ENCODE measurements at places on chromosomes 5 and 9. TPM values are rescaled to one million over a fixed set of nuclear protein-coding genes. Genes with fewer than 3 reads are reported as not detected.

DNA sequence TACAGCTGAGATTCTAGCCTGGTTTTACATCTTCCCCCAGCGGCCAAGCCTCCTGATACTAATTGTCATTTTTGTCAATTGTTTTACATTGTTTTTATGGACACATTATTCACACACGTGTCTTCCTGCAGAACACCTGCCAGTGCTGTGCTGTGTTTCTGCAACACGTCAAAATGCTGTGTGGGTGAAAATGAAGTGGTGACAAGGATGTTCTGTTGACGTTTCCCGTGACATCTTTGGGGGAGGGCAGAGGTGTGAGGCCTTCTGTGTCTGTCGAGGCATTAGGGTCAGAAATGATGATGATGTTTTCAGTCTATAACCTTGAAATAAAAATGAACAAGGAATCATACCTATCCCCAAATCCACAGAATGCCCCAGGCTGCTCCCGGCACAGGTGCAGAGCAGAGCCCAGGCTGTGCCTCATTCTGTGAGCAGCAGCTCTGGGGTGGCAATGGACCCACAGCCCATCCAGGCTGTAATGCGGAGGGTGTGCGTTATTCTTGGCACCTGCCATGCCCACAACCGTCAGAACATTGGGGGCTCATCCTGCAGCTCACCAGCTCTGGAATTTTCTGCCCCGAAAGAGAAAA, 23.6 kb upstream of the CEP72 start:
- no peak overlapping the region for H3K27ac ChIP-seq
- no peak for DNase-seq
- H3K4me1 ChIP-seq, result no peaks in the 10 kb centered on the region
- no peaks in the 10 kb centered on the region for H3K36me3 ChIP-seq

DNA sequence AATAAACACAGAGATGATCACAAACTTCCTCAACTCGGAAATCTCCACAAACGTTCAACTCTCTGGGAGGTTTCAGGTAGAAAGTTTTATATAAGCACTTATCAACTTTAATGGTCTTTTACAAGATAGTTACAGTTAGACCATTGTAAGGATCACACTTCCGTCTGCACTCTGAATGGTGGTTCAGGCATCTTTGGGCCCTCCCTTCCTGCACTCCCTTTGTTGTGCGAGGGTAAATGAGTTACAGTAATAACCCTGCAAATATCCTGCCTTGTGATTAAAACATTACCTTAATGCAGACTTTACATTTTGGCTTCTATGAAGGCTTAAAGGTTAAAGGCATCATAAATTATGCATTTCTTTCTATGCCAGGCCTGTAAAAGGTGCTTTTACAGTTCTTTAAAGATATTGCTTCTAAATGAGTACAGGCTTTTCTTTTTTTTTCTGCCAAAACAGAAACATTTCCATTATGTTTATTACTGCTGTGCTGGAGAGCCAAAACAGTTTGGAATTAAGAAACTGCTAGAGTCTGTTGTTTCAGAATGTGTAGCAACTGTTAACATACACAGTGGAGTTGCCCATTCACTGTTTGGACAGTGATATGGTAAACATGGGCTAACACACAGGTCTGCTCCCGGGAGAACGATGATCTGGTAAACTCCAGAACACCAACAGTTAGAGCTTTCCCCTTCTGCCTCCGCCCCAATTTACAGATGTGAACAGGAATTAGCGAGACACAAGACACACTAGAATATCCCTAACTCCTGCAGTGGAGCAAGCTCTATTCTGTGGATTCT, 1.1 kb downstream of the PRUNE2 start:
- H3K27ac ChIP-seq, result no peak overlapping the region
- peaks cover 4% of the 10 kb centered on the region for H3K4me1 ChIP-seq
- no peaks in the 10 kb centered on the region for H3K36me3 ChIP-seq
- DNase-seq, result no peak
- no peak overlapping the region for H3K4me3 ChIP-seq

DNA sequence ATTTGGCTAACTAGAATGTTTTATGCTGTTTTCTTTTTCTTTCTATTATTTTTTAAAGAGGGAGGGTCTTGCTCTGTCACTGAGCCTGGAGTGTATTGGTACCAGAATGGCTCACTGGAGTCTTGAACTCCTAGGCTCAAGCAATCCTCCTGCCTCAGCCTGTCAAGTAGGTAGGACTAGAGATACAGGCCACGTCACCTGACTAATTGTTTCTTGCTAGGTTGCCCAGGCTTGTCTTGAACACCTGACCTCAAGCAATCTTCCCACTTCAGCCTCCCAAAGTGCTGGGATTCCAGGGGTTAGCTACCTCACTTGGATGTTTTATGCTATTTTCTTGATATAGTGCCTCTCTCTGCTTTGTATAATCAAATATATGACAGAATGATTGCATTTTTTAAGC, 166.2 kb downstream of the AOPEP start:
- H3K27me3 ChIP-seq, result no peaks in the 10 kb centered on the region
- no peak overlapping the region for H3K27ac ChIP-seq
- no peak for DNase-seq
- H3K4me3 ChIP-seq, result no peak overlapping the region
- peaks cover 15% of the 10 kb centered on the region for H3K36me3 ChIP-seq

- H3K4me1 ChIP-seq, result no peaks in the 10 kb centered on the region
- H3K36me3 ChIP-seq, result no peaks in the 10 kb centered on the region
- H3K27ac ChIP-seq, result no peak overlapping the region
- H3K4me3 ChIP-seq, result no peak overlapping the region
Measured at GRCh38 chr5:45262061-45262590, 434.1 kb downstream of the HCN1 start.

- DNase-seq, result no peak
- no peak overlapping the region for H3K27ac ChIP-seq
- H3K36me3 ChIP-seq, result peaks cover 4% of the 10 kb centered on the region
- peaks cover 15% of the 10 kb centered on the region for H3K4me1 ChIP-seq
- H3K27me3 ChIP-seq, result peaks cover 3% of the 10 kb centered on the region
Measured at GRCh38 chr9:114860187-114860586, 54.3 kb upstream of the TNFSF15 start.

DNA sequence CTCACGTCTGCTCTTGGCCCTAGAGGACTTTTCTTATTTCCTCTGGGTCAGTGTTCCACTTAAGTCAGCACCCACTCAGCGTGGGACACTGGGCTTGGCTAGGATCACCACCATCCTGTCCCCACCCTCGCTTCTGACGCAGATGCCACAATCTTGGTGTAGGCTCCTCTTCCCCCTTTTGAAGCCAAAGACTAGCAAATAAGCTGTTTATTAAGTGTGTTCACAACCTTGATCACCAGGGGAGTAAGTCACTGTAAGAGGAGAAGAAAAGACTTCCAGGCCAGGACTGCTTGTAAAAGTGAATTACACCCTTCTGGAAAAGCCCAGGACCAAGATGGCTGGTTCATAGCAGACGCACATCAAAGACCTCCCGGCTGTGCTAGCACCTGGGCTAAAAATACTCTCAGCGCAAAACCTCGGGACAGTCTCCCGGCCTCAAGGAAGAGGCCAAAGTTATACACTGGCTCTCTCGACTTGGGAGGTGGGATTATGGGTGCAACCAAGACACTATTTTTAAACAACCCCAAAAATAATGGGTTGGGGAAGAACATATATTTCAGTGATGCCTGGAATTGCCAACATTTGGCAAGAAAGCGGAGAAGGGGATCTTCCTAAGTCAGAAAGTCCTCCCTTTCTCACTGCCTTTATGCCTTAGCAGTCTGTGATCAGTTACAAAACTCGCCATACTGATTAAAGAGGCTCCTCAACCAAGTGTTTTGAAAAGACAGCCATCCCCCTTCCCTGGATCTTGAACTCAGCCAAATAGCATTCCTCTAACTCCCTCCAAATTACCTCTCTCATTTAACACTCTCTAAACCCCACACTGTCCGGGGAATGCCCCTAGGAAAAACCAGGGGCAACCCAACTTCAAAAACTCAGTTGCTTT, 69.4 kb downstream of the RAPGEF1 start:
- peaks cover 25% of the 10 kb centered on the region for H3K36me3 ChIP-seq
- H3K27ac ChIP-seq, result peak overlapping the region; percentile 96
- H3K4me3 ChIP-seq, result peak overlapping the region; percentile 24

DNA sequence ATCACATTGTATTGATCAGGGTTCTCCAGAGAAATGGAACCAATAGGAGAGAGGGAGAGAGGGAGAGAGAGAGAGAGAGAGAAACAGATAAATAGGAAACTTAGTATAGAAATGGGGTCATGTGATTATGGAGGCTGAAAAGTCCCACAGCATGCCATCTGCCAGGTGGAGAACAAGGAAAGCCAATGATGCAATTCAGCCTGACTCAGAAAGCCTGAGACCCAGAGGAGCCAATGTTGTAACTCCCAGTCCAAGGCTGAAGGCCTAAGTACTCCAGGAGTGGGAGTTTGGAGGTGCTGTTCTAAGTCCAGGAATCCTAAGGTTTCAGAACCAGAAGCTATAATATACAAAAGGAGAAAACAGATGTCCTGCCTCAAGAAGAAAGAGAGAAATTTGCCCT, 48.4 kb upstream of the ISOC1 start:
- no peak for DNase-seq
- no peaks in the 10 kb centered on the region for H3K4me1 ChIP-seq

GRCh38 chr5:20017021-20017420, 29.0 kb upstream of the CDH18 start:
- no peaks in the 10 kb centered on the region for H3K4me1 ChIP-seq
- no peak for DNase-seq
- H3K27ac ChIP-seq, result no peak overlapping the region
- H3K36me3 ChIP-seq, result no peaks in the 10 kb centered on the region

GRCh38 chr5:32843531-32843895, 132.4 kb downstream of the NPR3 start:
- no peak for DNase-seq
- H3K4me3 ChIP-seq, result no peak overlapping the region
- no peaks in the 10 kb centered on the region for H3K27me3 ChIP-seq
- no peak overlapping the region for H3K27ac ChIP-seq

- no peak overlapping the region for H3K27ac ChIP-seq
- no peak for DNase-seq
- H3K4me3 ChIP-seq, result peak overlapping the region; percentile 97
- no peaks in the 10 kb centered on the region for H3K27me3 ChIP-seq
Measured at GRCh38 chr5:36153726-36154125, 1.8 kb downstream of the SKP2 start.

DNA sequence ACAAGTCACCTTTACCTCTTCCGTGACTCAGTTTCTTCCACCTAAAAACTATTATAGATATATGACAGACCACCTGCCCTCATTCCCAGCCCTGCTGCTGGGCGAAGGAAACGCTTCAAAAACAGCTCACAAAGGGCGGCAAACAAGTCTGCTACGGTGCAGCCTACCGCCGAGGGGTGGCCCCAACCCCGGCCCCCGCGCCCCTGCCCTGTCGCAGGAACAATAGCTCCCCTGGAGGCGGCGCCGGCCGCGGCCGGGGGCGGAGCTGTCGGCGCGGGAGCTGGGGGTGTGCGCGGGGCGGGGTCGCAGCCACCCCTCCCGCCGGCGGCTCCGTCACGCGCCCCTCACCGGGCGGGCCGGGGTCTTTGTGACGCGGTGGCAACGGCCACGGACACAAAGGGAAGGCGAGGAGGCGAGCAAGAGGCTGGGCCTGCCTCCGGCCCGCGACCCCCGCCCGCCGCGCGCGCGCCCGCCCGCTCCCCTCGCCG, at the start of gene TMEFF1:
Gene TMEFF1, plus strand, starts transcription at position 362 of the 488 bp plus-strand sequence. CDS start 396 bp downstream, outside the sequence.
- H3K27ac ChIP-seq, result no peak within 1 kb of the TSS
- H3K4me3 ChIP-seq, result peak within 1 kb of the TSS; percentile 52
- H3K36me3 ChIP-seq, result no peaks in the 10 kb centered on the region
- peak; percentile 81 for DNase-seq
- peaks cover 29% of the 10 kb centered on the region for H3K27me3 ChIP-seq

- H3K4me3 ChIP-seq, result no peak overlapping the region
- no peaks in the 10 kb centered on the region for H3K4me1 ChIP-seq
- peaks cover 7% of the 10 kb centered on the region for H3K27me3 ChIP-seq
Measured at GRCh38 chr9:69645488-69645887, 26.7 kb downstream of the APBA1 start.

Gene TUSC1
- total RNA-seq, result 0.59 TPM

Gene CEL
- total RNA-seq, result 0.98 TPM

Gene C1QTNF3
- 2.4 TPM for total RNA-seq

Gene BARX1
- 1.8 TPM for total RNA-seq

Gene DNM1
- 0.50 TPM for total RNA-seq
